ENCODE measurements at places on chromosomes 4 and X.

- DNase-seq, result no peak
These were observed 41.1 kb upstream of the NKAP start for GRCh38 chrX:119984652-119985051.

- no peak for DNase-seq
These were observed 2.4 kb upstream of the EGF start for GRCh38 chr4:109910256-109910655.

DNA sequence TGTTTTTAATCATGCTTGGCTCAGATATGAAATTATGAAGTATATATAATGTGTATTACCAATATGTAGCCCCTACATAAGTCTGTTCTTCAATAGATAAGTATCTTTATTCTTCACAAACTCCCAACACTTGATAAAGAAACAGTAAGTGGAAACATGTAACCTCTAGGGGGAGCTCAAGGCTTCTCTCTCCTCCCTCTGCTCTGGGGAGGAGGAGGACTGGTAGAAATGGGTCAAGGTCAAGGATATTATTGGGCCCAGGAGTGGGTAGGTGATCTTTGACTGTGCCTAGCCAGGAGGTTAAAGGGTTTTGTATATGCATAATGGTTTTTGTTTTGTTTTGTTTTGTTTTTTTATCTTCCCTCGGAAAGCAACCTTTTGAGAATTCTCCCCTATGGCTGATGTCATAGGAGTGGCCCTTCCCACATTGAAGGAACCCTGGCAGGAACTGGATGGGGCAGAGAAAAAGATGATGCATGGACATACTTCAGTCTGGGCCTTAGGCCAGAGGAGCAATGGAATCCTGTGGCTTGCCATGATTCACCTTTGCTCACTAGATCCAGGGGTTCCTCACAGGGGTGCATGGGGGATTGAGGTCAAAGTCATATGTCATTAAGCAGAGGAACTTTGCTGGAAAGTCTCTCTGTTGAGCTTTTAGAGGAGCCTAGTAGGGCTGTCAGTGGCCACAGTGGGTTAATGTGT, 460.3 kb downstream of the MID1IP1 start:
- peak; percentile 37 for DNase-seq

GRCh38 chrX:33840176-33840575, 291.9 kb downstream of the FAM47A start:
- no peak for DNase-seq

DNA sequence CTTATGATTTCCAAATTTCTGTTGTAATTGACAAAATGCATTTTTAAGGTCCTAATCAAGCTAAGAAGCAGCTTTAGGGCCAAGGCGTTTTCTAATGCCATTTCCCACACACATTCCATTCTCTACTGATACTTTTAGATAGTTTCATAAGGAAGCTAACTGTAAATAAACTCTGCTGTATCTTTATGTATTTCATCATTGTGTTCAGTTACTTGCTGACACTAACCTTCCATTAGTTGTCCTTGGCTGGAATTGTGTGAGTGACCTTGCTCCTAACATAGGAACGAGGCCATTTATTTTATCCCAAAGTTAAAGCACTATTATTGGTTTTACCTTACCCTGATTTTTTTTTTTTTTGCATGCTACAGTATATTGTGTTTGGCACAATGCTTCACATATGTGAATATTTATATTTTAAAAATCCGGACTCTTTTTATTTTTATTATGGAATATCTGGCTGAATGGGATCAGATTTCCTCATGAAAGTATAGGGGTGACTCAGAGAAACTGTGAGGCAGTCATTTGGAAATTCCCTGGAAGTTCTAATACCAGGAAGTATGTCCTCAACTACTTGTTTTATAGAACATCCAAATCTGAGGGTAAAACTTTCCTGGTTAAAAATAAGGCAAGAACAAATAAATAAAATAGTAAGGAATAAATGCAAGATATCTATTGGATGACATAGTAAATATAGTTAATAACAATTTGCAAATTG, 62.7 kb upstream of the SORBS2 start:
- peak; percentile 23 for DNase-seq

DNA sequence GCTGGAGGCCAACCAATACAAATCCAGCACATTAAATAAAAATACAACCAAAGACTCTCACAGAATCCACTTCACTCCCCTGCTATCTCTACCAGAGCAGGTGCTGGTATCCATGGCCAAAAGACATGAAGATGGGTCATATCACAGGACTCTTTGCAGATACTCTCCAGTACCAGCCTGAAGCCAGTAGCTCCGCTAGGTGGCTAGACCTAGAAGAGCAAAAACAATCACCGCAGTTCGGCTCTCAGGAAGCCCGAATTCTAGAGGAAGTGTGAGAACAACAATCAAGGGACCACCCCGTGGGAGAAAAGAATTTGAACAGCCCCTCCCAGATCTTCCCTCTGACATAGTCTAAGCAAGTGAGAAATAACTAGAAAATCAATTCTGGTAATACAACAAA, 20.2 kb downstream of the CLIC2 start:
- DNase-seq, result no peak

DNA sequence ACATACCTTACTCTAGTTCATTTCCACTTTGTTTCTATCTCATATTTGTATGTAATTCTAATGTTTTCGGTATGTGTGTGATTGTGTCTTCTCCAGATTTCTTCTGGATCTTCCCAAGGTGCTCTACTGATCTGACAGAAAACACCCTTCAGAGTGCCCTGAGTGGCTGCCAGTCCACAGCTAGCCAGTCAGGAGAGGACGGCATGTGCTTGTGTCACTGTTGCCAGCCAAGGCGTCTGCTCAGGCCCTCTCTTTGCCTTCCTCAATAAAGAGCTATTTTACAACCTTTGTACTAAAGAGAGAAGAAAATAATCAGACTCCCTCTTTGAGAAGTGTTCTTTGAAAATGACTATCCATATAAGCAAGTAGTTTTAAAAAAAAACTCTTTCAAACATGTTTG, 29.0 kb downstream of the CD99L2 start:
- DNase-seq, result no peak

GRCh38 chr4:165493359-165493758, 114.6 kb downstream of the CPE start:
- DNase-seq, result peak; percentile 25

- peak; percentile 36 for DNase-seq
These were observed 667.2 kb downstream of the GRID2 start for GRCh38 chr4:92970996-92971395.

DNA sequence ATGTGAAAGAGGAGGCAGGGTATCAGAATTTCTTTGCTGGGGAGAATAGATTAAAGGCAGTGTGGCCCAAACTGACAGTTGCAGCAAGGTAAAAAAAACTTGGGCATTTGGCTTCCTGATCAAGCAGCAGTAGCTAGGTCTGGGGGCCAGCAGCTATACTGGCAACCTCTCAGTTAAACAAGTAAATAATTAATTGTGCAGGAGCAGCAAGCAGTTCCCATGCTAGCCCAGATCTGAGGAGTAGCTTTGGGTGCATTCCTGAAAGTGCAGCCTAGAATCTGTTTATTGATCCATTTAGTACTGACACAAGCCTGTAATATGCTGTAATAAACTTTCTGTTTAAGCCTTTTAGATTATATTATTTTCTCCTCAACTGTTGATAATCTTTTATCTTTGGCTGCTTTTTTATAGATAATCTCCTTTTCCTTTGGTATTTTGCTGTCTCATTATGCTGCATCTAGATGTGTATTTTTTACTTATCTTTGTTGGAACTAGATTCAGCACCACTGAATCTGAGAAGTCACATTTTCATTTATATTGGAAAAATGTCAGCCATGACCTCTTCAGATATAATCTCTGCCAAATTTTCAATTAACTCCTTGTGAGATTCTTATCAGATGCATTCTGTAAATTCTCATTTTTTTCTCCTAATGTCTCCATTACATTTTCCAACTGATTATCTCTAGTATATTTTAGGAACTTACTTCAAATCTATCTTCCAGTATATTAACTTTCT, 276.3 kb downstream of the STPG2 start:
- no peak for DNase-seq

GRCh38 chrX:80432863-80433262, 12.6 kb downstream of the TENT5D start:
- DNase-seq, result no peak

DNA sequence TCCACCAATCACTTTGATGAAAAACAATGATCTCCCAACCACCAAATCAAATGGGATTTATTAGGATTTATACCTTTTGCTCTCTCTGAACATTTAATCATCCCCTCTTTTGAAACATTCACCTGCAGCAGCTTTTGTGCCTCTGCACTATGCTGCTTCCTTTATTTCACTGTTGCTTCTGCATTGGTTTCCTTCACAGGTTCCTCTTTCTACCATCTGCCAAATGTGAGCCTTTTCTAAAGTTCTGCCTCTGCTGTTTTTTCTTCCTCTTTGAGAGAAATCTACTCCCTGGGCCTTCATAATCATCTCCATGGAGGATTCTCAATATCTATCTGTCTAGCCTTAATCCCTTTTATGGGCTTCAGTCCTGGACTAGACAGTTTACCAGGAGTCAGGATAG, 24.7 kb downstream of the CUL4B start:
- no peak for DNase-seq

GRCh38 chrX:8845469-8845868, 44.3 kb upstream of the FAM9A start:
- no peak for DNase-seq

DNA sequence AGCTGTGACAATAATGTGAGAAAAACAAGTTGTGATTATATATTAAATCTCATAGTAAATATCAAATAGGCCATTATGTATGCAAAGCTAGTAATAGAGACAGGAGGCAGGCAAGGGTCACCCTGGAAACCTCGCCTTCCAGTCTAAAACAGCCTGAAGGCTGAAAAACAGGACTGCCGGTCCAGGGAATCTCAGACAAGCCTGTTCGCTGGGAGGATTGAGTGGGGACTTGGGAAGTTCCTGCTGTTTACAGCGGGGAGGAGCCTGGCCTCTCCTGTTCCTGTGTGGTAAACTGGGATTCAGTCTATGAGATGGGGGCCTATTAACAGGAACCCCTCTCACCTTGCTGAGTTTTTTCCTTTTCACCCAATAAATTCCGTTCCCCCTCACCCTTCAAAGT, 2317.3 kb downstream of the PCDH7 start:
- DNase-seq, result no peak

- DNase-seq, result no peak
These were observed 276.7 kb upstream of the DIAPH2 start for GRCh38 chrX:96407981-96408380.

DNA sequence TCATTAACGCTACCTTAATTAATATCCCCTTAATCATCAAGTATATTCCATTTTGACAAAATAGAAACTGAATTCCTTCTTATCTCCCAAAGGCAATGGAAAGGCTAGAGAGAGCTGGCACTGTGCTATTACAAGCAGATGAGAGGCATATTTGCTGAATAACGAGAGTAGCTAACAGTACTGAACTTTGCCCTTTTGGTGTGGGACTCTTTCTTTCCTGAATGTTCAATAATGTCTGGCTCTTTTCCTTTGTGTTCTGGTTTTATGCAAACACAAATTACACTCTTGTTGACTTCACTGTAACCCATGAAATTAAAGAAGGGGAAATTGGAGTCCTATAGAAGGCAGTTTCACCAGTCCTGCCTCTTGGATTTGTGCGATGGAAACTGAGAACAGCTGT, 63.5 kb downstream of the SHROOM3 start:
- no peak for DNase-seq

- DNase-seq, result no peak
These were observed 79.3 kb downstream of the NHSL2 start for GRCh38 chrX:71989768-71990426.

- peak; percentile 32 for DNase-seq
These were observed 160.6 kb upstream of the GATB start for GRCh38 chr4:151921386-151921785.

- DNase-seq, result no peak
These were observed 481.0 kb downstream of the KCNIP4 start for GRCh38 chr4:21467551-21467950.

GRCh38 chr4:37978248-37978924, 18.2 kb downstream of the PTTG2 start:
- no peak for DNase-seq

GRCh38 chr4:83219344-83220331, 65.0 kb downstream of the COQ2 start:
- DNase-seq, result no peak

GRCh38 chr4:3225071-3225850, 23.7 kb upstream of the MSANTD1 start:
- DNase-seq, result no peak

- no peak for DNase-seq
These were observed 14.8 kb upstream of the CUL4B start for GRCh38 chrX:120575379-120576114.

GRCh38 chr4:3408793-3409330, 32.9 kb upstream of the HGFAC start:
- DNase-seq, result no peak

DNA sequence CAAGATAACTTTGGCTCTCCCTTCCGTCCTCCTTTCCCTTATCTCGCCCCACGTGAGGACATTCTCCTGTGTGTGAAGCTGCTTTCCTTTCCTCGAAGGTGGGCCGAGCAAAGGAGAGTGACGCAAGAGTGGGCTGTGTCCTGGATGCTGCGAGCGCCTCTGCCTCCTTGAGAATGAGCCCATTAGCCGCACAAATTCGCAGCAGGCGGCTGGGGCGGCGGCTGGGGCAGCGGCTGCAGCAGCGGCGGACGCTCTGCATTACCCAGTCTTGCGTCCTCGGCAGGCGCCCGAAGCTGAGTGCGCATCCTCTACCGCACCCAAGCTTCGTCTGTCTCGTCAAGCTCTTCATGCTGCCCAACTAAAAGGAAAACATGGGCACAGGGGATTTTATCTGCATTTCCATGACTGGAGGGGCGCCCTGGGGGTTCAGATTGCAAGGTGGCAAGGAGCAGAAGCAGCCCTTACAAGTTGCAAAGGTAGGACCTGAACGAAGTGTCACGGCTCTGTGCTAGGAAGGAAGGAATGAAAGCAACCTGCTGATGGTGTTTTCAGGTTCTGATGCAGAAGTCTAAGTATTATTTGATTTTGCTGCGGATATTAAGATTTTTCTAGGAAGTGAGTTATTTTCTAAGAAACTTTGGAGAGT, at the start of gene SYNPO2:
TSS of gene SYNPO2 (plus strand) at position 189 of the 646 bp plus-strand sequence. CDS start at position 372, 183 bp downstream.
- DNase-seq, result peak; percentile 73

DNA sequence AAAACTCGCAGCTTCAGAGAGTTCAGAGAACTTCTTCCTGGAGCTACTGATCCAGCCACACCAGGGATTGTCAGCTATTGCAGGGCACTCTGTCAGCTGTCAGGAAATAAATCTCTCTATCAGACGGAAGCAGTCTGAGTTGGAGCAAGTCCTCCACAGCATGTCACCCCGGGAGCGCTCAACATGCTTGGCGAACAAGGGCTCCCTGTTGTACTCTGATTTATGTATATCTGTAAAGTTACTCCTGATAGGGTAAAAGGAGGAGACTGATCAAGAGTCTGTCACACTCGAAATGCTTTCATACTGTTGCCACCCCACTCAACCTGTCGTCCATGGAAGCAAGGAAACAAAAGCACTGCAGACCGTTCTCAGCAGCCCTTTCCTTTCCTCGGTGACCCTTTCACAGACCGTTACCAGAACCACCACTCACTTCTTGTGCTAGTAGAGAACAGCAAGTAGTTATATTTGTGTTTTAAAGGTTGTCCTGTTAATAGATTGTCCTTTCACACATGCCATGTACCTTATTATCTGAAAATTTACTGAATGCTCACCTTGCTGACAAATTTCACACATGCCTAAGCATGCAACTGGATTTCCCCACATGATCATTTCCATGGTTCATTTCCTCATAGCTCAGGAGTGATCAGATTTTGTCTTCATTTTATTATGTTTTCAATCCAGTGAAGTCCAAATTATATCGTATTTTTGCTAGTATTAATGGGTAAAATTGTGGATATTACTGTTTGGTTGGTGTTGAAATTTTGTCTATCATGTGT, 2108.9 kb upstream of the TENM3 start:
- DNase-seq, result no peak

GRCh38 chrX:19926095-19926494, 38.7 kb upstream of the SH3KBP1 start:
- no peak for DNase-seq
